ENCODE measurements at places on chromosomes 5 and 9.

- DNase-seq: no peak
Observed at GRCh38 chr5:36889264-36889663, 12.7 kb downstream of the NIPBL start.

DNA sequence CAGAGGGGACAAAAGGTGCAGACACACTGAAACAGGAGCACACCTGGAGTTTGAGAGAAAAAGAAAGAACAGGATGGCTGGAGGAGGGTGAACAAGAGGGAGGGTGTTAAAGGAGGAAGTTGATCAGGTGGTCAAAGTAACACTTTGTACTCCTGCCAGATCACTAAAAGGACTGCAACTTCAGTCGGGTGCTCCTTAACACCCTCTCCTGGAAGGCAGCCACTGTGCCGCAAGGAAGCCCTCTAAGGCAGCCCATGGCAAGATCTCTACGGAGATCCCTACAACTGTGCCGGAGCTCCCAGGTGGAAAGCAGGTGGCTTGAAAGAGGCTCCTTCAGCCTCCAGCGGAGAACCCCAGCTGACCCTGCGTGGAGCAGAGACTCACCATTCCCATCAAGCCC, 124.4 kb upstream of the MSX2 start:
- DNase-seq: no peak

DNA sequence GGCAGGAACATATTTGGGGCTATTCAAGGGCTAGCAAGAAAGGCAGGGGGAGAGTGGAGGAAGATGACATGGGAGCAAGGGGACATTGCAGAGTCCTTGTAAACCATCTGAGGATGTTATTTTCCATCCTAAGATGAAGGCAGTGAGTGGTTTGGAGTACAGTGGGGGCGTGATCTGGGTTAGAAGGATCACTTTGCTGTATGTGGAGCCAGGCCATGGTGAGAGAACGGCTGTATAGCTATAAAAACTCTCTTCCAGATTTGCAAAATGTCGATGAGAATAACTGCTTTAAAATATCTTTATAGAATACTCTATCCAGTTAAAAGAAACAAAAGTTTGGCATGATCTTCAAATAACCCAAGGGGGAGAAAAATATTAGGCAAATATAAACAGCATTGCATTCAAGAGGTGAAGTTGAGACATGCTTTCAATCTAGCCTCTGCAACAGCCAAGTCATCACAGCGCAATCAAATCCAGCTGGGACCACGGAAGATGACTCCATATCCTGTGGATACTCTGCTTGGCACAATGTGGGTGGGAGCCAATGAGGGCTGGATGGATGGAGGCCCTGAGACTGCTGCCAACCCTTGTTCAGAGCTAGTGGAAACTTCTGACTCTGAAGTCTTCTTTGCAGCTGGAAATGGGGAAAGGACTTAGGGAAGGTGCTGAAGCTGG, 111.5 kb upstream of the BASP1 start:
- no peak for DNase-seq

- DNase-seq: no peak
Observed at GRCh38 chr5:142428773-142429473, 104.1 kb upstream of the SPRY4 start.

DNA sequence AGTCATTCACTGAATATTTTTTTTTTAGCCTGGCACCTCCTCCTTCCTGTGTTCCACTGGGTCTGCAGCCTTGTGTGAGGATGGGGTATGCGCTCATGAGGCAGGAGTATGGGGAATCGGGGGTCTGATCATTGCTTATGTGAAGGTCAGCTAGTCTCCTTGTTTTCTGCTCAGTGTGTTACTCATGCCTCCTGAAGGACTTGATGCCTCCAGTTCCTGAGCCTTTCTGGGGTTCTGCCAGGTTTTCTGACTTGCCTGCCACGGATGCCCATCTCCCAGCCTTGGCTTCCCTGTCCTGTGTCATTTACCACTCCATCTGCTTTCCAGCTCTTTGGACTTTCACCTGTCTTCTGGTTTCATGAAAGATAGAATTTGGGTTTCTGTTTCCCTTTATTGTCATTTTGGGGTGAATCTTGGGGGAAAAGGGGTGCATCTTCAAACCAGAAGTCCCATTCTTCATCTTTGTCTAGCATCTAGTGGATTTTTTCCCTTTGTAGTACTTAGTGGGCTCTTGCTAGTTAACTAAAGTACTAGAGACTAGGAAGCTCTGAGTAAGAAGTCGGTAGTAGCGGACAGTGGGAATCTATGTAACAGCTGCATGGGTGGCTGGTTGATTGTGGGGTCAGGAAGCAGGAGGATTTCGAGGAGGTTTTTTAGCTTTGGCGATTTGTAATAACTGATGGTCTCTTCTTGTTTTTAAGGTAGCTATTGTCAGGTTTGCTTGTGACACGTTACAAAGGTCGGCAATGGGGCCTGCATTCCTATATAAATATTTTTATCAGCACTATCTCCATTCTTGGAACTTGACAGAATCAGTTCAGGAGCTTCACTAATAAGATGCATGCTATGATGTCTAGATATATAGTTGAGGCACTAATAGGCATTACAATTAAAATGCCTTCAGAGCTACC, 8.2 kb downstream of the OTULIN start:
- peak; percentile 13 for DNase-seq

GRCh38 chr5:78592735-78593386, 55.7 kb downstream of the LHFPL2 start:
- no peak for DNase-seq

DNA sequence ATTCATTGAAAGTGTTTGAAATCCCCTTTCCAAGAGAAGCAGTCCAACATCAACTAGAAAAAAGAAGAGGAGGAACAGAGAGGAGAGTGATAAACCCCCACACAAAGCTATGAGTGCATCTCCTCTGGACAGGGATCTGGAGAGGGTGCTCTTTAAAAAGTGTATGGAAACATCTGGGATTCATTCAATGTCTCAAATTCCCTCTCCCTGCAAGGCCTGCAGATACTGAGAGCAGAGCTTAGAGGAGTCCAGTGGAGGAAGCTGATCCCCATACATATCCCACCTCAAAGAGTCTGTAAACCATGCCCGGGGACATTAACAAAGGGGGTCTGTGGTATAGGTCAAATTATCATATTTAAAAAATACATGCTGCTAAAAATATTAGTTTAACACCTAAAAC, 2.2 kb downstream of the SPOCK1 start:
- no peak for DNase-seq

GRCh38 chr9:35831040-35831439, 2.0 kb downstream of the TMEM8B start:
- no peak for DNase-seq

GRCh38 chr5:58969795-58970194, 386.9 kb downstream of the RAB3C start:
- no peak for DNase-seq

GRCh38 chr5:53010814-53011213, 21.7 kb downstream of the ITGA2 start:
- no peak for DNase-seq

Data from ACHN (cell line).